ENCODE measurements at places on chromosomes 13 and 19. TPM values are rescaled to one million over a fixed set of nuclear protein-coding genes. Genes with fewer than 3 reads are reported as not detected.

DNA sequence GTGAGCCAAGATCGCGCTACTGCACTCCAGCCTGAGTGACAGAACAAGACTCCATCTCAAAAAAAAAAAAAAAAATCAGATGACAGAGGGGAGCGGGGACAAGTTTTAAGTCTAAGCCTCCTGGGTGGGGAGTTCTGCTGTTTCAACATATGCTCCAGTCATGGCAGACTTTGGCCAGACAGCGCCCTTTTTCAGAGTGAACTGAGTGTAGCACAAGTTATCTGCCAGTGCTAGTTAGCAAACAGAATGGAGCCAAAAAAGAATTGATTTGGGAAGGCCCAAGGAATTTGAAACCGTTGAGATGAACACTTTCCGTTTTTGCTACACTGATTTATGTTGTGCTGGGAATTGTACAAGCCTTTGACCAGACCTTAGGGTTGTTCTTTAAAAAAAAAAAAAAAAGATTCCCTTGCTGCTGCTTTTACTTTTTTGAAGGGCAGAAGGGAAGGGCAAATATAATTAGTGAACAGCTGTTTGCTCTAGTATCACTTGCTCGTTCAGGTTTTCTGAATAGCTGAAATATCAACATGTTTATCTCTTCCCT is 5.7 kb downstream of the ACTN4 start:
- H3K4me3 ChIP-seq, result peak overlapping the region; percentile 98
- no peaks in the 10 kb centered on the region for H3K27me3 ChIP-seq
- no peaks in the 10 kb centered on the region for H3K36me3 ChIP-seq
- peak overlapping the region; percentile 99 for H3K27ac ChIP-seq

The TRPC4 gene
- total RNA-seq, result 0.33 TPM

- H3K4me1 ChIP-seq, result peaks cover 40% of the 10 kb centered on the region
- peak overlapping the region; percentile 80 for H3K27ac ChIP-seq
- no peaks in the 10 kb centered on the region for H3K27me3 ChIP-seq
- H3K36me3 ChIP-seq, result no peaks in the 10 kb centered on the region
Measured at GRCh38 chr19:295687-296370, 4.6 kb upstream of the PLPP2 start.

DNA sequence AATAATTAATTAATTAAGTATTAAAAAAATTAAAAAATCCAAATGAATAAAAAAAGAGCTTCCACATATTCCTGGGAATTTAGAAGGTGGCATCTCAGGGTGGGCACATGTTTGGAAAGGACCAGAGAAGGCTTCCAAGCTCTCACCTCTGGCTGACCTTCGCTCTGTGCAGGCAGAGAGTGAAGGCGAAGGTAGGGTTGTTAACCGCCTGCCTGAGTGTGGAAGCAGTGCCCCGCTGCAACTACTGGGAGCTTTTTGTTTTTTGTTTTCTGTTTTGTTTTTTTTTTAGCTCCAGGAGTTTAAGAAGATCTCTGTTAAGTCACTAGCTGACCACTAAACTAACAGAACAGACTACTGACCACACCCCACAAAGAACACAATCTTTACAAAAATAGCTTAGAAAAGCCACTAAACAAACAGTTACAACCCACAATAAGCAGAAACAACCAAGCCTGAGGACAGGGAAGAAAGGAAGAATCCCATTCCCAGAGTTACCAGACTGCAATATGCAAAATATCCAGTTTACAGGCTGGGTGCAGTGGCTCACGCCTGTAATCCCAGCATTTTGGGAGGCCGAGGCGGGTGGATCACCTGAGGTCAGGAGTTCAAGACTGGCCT is 11.4 kb downstream of the ZNF541 start:
- no peaks in the 10 kb centered on the region for H3K36me3 ChIP-seq
- no peaks in the 10 kb centered on the region for H3K4me1 ChIP-seq
- DNase-seq, result no peak
- no peaks in the 10 kb centered on the region for H3K27me3 ChIP-seq
- no peak overlapping the region for H3K4me3 ChIP-seq

GRCh38 chr19:41853768-41854167 is 6.3 kb upstream of the RPS19 start:
- H3K27me3 ChIP-seq, result peaks cover 2% of the 10 kb centered on the region
- no peaks in the 10 kb centered on the region for H3K4me1 ChIP-seq
- no peak overlapping the region for H3K27ac ChIP-seq
- no peak for DNase-seq
- H3K4me3 ChIP-seq, result no peak overlapping the region
- no peaks in the 10 kb centered on the region for H3K36me3 ChIP-seq

DNA sequence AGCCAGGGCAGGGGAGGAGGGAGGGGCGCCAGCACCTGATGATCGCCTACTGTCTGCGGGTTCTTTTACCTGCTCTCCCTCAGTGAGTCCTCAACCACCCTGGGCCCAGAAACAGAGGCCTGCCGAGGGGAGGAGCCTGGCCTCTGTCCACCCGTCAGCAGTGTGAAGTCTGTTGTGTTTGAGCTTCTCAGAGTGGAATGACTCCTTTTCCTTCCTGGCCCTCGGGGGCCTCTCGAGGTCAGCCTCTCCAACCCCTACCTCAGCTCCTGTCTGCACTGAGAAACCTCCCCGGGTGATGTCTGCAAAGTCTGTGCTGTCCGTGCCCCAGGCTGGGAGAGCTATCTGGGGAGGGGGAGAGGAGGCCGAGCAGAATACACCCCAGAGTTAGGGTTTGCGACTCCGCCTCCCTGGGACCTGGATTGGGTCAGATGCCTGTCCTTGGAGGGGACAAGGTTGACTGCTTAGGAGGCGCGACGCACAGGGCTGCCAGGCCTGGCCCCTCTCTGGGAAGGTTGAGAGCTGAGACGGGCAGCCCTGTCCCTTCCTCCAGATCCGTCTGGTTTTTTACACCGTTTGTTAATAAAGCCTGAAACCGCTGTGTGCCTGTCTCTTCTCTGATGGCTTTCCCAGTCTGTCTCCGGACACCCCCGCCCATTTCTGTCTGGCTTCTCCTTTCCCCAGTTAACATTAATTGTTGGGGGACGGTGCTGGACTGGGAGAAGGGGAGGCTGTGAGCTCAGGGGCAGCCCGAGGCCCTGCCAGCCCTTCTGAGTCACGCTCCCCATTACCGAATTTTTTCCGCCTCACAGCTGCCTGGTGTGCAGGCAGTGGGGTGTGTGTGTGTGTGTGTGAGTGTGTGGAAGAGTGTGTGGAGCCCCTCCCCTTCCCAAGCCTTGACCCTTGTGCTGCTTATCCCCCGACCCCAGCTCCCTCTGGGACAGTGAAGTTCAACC is 989 bp upstream of the SSC5D start:
- DNase-seq, result no peak
- H3K27me3 ChIP-seq, result no peaks in the 10 kb centered on the region
- H3K27ac ChIP-seq, result peak overlapping the region; percentile 98
- H3K4me3 ChIP-seq, result peak overlapping the region; percentile 34
- H3K4me1 ChIP-seq, result peaks cover 87% of the 10 kb centered on the region

DNA sequence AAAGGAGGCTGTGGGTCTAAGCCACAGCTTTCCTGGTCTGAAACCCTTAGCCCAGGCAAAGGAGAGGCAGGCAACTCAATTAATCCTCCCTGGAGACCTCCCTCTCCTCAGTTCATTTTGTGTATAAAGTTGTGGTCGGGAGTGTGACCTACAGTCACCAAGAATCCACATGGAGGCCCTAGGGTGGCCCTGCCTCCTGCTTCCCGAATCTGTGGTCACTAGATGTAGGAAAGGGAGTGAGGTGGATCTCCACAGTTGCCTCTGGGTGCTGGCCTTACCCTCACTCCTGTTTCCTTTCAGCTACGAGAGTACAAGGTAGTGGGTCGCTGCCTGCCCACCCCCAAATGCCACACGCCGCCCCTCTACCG is 1.3 kb downstream of the RPL18A start:
- H3K4me1 ChIP-seq, result peaks cover 28% of the 10 kb centered on the region
- H3K27ac ChIP-seq, result peak overlapping the region; percentile 95
- peak overlapping the region; percentile 77 for H3K4me3 ChIP-seq
- peaks cover 47% of the 10 kb centered on the region for H3K36me3 ChIP-seq

The HSD17B14 gene
- 7.9 TPM for total RNA-seq

The KLK14 gene
- not detected for total RNA-seq

The MYCBP2 gene
- total RNA-seq, result 96.1 TPM

The GPR12 gene
- not detected for total RNA-seq

- no peaks in the 10 kb centered on the region for H3K4me1 ChIP-seq
- no peak overlapping the region for H3K4me3 ChIP-seq
- peak; percentile 57 for DNase-seq
- no peaks in the 10 kb centered on the region for H3K36me3 ChIP-seq
Measured at GRCh38 chr19:46115396-46116106, 8.9 kb downstream of the IGFL3 start.

The IZUMO2 gene
- not detected for total RNA-seq

Data from esophagus muscularis mucosa (tissue), 4 donors.